ENCODE measurements at places on chromosomes 3 and 15. TPM values are rescaled to one million over a fixed set of nuclear protein-coding genes. Genes with fewer than 3 reads are reported as not detected.

DNA sequence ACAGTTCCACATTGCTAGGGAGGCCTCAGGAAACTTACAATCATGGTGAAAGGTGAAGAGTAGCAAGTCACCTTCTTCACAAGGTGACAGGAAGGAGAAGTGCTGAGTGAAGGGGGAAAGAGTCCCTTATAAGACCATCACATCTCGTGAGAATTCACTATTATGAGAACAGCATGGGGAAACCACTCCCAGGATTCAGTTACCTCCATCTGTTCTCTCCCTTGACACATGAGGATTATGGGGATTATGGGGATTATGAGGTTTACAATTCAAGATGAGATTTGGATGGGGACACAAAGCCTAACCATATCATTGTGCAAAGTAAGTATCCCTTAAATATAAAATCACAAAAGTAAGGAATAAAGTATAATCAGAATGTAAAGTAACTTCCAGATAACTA, 375.9 kb upstream of the NAALADL2 start:
- no peak overlapping the region for H3K4me3 ChIP-seq
- H3K27me3 ChIP-seq, result no peaks in the 10 kb centered on the region
- no peaks in the 10 kb centered on the region for H3K4me1 ChIP-seq
- H3K27ac ChIP-seq, result no peak overlapping the region
- no peak for DNase-seq

DNA sequence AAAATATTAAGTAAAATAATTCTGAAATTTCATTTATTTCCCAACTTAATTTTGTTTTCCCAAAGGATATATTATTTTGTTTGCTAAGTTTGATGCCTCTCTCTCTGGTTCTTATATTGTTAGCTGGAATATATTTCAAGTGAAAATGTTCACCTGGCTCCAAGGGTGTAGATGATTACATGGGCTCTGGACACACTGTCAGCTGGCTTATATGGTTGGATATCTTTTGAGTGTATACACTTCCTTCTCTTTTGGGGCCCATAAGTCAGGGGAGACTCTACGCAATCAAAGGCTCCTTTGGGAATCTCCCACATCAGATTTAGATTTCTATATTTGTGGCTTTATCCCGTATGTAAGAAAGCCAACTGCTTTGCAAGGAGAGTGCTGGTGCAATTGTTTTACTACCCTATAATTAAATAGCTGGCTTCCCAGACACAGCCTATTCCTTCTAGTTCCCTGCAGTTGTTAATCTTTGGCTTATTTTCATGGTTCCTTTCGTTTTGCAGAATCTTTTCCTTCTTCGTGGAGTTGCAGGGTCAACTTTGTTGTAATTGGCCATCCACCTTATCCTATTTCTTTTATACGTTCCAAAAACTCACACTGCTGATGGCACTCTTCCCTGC, 225.7 kb downstream of the DPH6 start:
- DNase-seq, result no peak
- peaks cover 12% of the 10 kb centered on the region for H3K4me1 ChIP-seq
- no peaks in the 10 kb centered on the region for H3K27me3 ChIP-seq
- no peaks in the 10 kb centered on the region for H3K36me3 ChIP-seq
- H3K27ac ChIP-seq, result no peak overlapping the region

- H3K27me3 ChIP-seq, result peaks cover 5% of the 10 kb centered on the region
- no peak overlapping the region for H3K27ac ChIP-seq
- H3K36me3 ChIP-seq, result no peaks in the 10 kb centered on the region
- no peak overlapping the region for H3K4me3 ChIP-seq
- DNase-seq, result no peak
- H3K4me1 ChIP-seq, result no peaks in the 10 kb centered on the region
Observed at GRCh38 chr3:124565013-124565412, 165.2 kb upstream of the UMPS start.

FRMD5 gene
- polyA plus RNA-seq, result 7.3 TPM

DNA sequence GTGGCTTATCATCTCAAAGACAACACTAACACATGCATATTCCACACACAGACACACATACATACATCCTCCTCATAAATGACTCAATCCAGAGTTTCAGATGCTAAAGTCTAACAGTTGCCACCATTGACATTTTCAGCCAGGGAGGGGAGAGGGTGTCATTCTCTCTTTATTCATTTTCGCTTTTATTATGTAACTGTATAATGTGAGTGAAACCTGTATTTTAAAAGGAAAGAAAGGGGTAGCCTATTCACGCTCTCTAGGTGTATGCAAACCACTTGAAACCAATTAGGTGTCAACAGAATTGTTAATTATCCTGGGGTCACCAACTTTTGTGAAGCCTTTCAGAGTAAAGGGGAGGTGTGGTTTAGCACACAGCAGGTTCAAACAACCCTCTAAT, 1282.9 kb downstream of the ROBO2 start:
- H3K4me3 ChIP-seq, result no peak overlapping the region
- H3K36me3 ChIP-seq, result no peaks in the 10 kb centered on the region
- H3K27me3 ChIP-seq, result no peaks in the 10 kb centered on the region
- DNase-seq, result no peak

SERPINI2 gene
- polyA plus RNA-seq, result not detected

- H3K4me1 ChIP-seq, result no peaks in the 10 kb centered on the region
- H3K27ac ChIP-seq, result no peak overlapping the region
- DNase-seq, result no peak
- no peak overlapping the region for H3K4me3 ChIP-seq
- peaks cover 4% of the 10 kb centered on the region for H3K27me3 ChIP-seq
Observed at GRCh38 chr3:39220407-39221140, 28.2 kb upstream of the XIRP1 start.

DNA sequence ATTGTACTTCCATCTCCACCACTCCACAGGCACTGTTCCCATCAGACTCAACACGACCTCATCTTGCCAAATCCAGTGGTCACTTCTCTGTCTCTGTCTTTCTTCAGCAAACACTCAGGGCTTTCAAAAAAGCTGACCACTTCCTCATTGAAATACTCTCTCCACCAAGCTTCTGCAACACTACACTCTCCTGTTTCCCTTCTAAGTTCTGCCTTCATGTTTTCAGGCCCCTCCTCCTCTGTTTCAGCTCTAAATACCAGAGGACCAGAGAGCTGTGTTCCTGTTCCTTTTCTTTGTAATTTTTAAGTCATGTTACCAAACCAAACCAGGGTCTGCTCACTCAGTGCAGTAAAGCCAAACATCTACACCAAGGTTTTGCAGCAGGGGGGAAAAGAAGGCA, 33.8 kb upstream of the ACP3 start:
- H3K27me3 ChIP-seq, result no peaks in the 10 kb centered on the region
- H3K4me1 ChIP-seq, result no peaks in the 10 kb centered on the region
- no peak overlapping the region for H3K27ac ChIP-seq

LDHAL6B gene
- polyA plus RNA-seq, result not detected

DNA sequence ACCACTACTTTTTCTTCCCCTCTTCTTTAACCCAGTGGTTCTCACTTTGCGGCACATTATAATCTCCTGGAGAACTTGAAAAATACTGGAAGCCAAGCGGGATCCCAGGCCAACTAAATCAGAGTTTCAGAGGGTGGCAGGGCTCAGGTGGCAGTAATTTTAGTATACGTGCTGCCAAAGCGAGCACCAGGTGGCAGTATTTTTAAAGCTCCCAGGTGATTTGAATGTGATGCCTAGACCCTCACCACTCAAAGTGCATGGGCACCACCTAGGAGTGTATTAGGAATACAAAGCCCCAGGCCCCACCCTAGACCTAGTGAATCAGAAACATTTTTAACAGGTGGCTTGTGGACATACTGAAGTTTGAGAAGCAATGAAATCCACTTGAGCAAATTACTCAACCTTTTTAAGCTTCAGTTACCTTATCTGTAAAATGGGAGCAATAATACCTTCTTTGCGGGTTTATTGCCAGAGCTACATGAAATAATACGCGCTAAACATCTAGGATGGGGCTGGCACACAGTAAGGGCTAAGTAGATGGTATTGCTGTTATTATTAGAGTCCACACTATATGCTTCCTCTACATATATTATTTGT, 8.3 kb downstream of the B3GALNT1 start:
- no peaks in the 10 kb centered on the region for H3K36me3 ChIP-seq
- no peak overlapping the region for H3K27ac ChIP-seq
- H3K27me3 ChIP-seq, result no peaks in the 10 kb centered on the region
- no peaks in the 10 kb centered on the region for H3K4me1 ChIP-seq

GRCh38 chr3:108755686-108756085, 1.5 kb downstream of the RETNLB start:
- no peak overlapping the region for H3K27ac ChIP-seq
- H3K4me3 ChIP-seq, result no peak overlapping the region
- no peaks in the 10 kb centered on the region for H3K27me3 ChIP-seq
- no peak for DNase-seq
- H3K36me3 ChIP-seq, result no peaks in the 10 kb centered on the region
- H3K4me1 ChIP-seq, result no peaks in the 10 kb centered on the region

VEPH1 gene
- polyA plus RNA-seq, result 0.44 TPM

LRRC28 gene
- 23.3 TPM for polyA plus RNA-seq

GRCh38 chr15:52710708-52711389, 31.7 kb upstream of the ATOSA start:
- no peaks in the 10 kb centered on the region for H3K36me3 ChIP-seq
- no peaks in the 10 kb centered on the region for H3K27me3 ChIP-seq
- H3K4me1 ChIP-seq, result peaks cover 17% of the 10 kb centered on the region

LOXL1 gene
- 14.8 TPM for polyA plus RNA-seq

ZMYND10 gene
- polyA plus RNA-seq, result 0.10 TPM

ADIPOQ gene
- polyA plus RNA-seq, result not detected

DNA sequence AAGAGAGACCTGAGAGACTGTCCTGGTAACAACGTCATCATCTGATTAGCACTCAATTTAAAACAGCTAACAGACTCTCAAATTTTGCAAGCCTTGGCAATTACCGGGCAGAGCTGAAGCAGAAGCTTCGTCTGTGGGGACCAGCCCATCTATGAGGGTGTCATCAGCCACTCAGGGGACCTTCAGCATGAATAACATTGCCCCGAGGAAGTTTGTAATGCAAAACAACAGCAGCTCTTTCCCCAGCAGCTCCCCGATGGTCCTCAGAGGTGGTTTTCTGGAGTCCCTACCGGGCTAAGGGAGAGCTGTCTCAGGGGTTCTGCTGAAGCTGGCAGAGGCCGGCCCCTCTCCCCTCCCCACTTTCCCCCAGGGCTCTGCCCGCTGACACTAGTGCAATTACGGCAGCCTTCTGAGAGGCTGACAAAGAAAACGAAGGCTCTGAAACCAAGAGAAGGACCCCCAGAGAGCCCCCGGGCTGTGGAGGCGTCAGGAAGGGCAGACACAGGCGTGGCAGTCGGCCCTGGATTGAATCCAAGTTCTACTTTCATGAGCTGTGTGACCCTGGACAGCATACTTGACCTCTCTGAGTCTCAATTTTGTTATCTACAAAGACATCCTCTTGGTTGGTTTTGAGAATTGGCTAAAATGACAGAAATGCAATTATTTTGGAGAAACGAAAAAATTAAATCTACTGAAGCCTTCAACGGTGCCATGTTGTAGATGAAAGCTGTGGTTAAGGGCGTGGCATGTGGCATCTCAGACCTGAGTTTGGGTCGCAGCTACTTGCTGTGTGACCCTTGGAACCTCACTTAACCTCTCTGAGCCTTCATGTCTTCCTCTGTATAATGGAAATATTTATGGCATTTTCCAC, 102.1 kb upstream of the TLE3 start:
- H3K36me3 ChIP-seq, result no peaks in the 10 kb centered on the region
- H3K27me3 ChIP-seq, result no peaks in the 10 kb centered on the region
- no peak for DNase-seq
- no peak overlapping the region for H3K27ac ChIP-seq
- no peak overlapping the region for H3K4me3 ChIP-seq
- peaks cover 59% of the 10 kb centered on the region for H3K4me1 ChIP-seq

DNA sequence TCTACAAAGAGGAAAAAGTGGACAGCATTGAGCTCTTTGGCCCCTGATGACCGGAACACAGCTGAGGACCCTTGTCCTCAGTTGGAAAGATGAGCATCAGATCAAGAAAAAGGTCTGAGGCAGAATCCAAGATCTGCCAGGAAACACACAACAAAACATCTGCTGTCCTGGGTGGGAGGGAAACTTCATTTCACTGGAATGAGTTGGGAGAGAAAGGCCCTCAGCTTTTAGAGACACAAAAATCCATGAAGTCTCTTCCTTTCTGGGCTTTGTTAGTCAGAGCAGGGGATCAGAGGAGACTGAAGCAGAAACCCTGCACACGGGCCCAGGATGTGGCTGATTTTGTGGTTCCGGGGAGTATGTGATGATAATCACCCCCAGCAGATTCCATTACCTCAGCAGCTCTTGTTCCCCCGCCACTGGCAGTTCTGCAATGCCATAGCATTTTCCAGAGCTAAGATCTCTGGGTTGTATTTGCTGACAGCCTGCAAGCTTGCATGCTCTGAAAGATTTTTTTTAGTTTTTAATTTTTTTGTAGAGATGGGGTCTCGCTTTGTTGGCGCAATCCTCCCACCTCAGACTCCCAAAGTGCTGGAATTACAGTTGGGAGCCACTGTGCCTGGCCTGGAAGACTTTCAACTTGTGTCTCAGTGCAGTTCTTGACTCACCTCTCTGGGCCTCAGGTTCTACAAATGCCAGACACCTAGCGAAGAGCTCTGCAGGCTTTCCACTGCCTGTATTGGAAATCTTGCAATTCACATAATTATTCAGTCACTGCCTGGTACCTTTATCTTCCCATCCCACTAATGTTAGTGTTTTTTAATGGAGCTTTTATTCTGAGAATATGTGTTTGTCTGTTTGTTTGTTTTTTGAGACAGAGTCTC, 5.8 kb upstream of the TATDN2 start:
- H3K36me3 ChIP-seq, result no peaks in the 10 kb centered on the region
- peaks cover 2% of the 10 kb centered on the region for H3K4me1 ChIP-seq
- no peak overlapping the region for H3K4me3 ChIP-seq
- no peak overlapping the region for H3K27ac ChIP-seq
- no peak for DNase-seq

GOLGA6A gene
- polyA plus RNA-seq, result not detected

DNA sequence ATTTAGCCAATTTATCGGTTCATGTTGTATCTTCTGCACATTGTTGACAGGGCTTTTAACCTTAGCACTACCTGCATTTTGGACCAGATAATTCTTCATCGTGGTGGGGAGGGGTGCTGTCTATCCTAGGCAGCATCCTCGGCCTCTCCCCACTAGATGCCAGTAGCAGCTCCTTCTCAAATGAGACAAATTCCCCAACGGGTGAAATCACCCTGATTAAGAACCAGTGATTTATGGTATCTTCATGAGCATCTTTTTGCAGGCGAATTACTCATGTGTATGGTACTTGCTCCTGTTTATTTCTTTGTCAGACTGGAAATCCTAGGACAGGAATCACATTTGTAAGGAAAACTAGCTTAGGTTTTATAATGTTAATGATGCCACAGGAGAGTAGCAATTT, 68.0 kb downstream of the C3orf70 start:
- H3K4me1 ChIP-seq, result no peaks in the 10 kb centered on the region
- DNase-seq, result no peak
- no peaks in the 10 kb centered on the region for H3K27me3 ChIP-seq
- H3K4me3 ChIP-seq, result no peak overlapping the region
- H3K27ac ChIP-seq, result no peak overlapping the region

- no peaks in the 10 kb centered on the region for H3K27me3 ChIP-seq
- H3K4me3 ChIP-seq, result no peak overlapping the region
- peak; percentile 33 for DNase-seq
- H3K36me3 ChIP-seq, result no peaks in the 10 kb centered on the region
- peak overlapping the region; percentile 70 for H3K27ac ChIP-seq
Observed at GRCh38 chr3:72345237-72345878, 502.9 kb downstream of the SHQ1 start.

BOC gene
- polyA plus RNA-seq, result 9.3 TPM

All from keratinocyte (primary cell).